ENCODE measurements at places on chromosomes 11 and 22.

DNA sequence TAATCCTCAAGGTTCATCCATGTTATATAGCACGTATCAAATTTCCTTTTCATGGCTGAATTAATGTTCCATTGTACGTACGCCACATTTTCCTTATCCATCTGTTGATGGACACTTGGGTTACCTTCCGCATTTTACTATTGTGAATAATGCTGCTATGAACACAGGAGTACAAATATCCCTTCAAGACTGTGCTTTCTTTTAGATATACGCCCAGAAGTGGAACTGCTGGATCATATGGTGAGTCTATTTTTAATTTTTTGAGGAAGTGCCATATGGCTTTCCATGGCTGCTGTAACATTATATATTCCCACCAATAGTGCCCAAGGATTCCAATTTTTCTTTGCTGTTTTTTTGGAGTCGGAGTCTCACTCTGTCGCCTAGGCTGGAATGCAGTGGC lies 6.0 kb downstream of the MRPL40 start:
- DNase-seq, result no peak

- no peak for DNase-seq
Observed at GRCh38 chr22:17135153-17135760, 14.1 kb upstream of the TMEM121B start.

GRCh38 chr22:50169181-50169759 lies 1.3 kb upstream of the PANX2 start:
- DNase-seq, result no peak

GRCh38 chr11:2105511-2105910 lies 33.7 kb downstream of the IGF2 start:
- no peak for DNase-seq

DNA sequence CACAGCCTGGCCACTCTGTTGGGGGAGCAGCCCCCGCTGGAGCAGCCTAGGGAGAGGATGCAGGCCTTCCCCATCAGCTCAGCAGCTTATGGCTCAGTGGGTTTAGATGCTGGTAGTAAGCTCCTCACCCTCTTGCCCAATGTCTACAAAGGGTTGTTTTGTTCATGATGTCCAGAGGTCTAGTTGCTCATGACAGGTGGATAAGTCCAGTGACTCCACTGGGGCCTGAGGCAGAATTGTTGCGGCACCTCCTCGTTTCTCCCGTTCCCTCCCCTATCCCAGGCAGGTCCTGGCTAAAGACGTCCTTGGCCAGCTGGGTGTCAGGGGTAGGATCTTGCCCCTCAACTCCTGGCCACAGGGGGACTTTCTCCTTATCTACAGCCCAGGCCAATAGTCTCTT lies 233.5 kb upstream of the B3GAT1 start:
- no peak for DNase-seq

DNA sequence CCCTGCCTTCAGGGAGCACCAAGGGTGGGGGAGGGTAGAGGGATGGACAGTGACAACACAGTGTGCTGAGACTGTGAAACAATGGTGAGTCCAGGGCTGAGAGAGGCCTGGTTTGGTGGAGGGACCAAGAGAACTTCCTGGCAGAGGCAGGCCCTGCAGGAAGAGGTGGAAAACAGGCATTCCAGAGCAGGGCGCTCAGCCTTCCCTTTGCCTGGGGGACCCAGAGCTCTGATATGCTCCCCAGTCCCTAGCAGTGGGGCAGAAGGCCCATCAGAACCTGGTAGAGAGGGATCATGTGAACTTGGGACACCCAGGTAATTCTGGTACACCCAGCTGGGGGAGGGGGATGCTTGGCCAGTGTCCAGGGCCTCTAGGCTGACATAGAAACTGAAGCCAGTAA lies 17.2 kb upstream of the UVRAG start:
- DNase-seq, result peak; percentile 53

DNA sequence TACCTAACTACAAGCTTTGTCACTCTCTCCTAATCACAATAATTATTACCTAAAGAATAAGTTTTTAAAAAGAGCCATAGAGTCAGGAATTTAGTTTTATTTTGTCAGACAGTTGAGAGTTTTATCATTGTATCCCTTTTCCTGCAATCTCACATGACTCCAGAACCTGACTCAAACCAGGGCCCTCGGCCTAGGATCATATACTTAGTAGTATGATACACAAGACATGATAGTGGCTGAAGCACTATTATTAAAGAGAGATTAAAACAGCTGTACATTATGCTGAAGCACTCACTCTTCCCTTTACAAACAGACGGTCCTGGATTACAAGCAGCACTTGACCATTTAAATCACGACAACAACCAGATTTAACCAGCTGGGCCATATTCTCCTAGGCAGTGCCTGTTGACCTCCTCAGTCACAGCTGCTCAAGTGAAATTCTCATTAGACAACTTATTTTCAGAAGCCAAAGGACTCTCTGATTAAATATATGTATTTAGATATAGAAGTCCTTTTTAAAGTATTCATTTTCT lies 44.0 kb downstream of the SOX6 start:
- no peak for DNase-seq

DNA sequence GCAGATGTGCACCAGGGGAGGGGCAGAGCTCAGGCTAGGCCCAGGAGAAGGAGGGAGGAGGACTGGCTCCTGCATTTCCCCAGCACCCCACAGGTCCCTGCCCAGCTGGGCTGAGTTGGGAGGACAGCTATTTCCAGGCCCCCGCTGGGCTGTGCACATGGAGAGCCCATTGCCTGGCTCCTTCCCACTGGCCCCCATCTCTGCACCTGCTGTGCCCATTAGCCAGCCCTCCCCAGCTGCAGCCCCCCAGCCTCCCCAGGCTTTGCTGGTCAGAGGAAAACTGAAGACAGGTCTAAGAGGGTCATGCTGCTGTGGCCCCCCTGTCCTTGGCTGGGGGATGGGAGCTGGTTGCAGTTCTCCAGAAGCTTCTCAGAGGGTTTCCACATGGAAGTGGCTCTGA lies 81.8 kb upstream of the SHANK2 start:
- DNase-seq, result no peak

GRCh38 chr22:26650722-26651421 lies 6.5 kb upstream of the MIAT start:
- no peak for DNase-seq

- DNase-seq, result no peak
Observed at GRCh38 chr11:115303929-115304531, 200.2 kb downstream of the CADM1 start.

DNA sequence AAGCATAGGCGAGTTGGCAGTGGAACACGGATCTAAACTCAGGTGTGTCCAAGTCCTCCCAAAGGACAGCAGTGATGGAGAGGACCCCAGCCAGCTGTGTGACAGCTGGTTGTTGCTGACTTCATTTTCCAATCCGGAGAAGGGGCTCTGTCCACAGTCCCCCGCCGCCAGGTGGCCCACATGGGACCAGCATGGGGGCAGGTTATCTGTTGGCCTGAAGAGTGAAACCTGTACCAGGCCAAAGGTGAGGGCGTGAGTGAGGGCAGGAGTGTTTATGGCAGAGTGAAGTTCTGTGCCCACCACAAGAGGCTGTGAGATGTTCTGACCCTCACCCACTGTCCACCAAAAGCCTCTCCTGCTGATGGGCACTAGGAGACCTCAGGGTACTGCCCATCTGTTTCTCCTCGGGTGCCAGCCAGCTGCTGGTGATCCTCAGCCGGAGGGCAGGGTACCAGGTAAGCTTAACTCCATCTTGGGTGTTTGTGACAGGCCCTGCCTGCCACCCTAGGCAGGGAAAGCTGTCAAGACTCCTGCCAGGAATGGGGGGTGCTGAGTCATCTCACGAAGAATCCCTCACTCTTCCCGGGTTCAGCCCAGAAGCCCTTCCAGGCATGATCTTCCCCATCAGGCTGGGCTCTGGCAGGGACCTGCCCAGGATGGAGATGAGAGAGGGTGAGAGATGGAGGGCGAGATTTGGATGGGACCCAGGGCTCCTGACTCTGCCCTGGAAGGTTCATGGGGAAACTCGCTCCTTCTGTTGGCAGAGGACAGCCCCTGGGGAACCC lies 15.5 kb upstream of the TAB1 start:
- DNase-seq, result peak; percentile 42

DNA sequence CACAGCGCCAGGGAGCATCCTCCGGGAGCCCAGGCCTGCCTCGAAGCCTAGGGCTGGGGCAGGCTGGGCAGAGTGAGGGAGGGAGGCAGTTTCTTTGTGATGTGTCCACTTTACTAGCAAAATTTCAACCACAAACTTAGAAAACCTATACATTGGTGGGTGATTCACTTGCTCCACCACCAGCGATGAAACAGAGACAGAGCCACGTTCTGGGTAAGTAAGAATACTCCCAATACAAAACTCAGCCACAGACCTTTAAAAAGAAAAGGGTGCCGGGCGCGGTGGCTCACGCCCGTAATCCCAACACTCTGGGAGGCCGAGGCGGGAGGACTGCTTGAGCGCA lies 22.3 kb downstream of the CDKN1C start:
- no peak for DNase-seq

GRCh38 chr22:20243537-20244249 lies 24.4 kb downstream of the RTN4R start:
- peak; percentile 96 for DNase-seq

GRCh38 chr11:45169310-45170072 lies 23.1 kb downstream of the PRDM11 start:
- DNase-seq, result no peak

GRCh38 chr11:81222491-81222890 lies 1511.2 kb downstream of the FAM181B start:
- DNase-seq, result no peak

GRCh38 chr11:3227568-3228444 lies 4.4 kb downstream of the MRGPRE start:
- DNase-seq, result no peak

DNA sequence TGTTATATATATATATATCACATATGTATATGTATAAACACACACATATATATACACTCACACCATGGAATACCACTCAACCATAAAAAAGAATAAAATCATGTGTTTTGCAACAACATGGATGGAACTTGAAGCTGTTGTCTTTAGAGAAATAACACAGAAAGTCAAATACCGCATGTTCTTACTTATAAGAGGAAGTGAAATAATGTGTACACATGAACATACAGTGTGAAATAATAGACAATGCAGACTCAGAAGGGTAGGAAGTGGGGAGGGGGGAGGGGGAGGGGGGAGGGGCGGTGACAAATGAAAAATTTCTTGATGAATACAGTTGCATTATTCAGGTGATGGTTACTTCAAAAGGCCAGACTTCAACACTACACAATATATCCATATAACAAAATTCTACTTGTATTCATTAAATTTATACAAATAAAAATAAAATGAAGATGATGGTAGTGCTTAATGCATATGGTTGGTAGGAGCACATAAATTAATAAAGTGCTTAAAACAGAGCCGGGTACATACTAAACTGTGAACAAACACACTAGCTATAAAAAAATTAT lies 5.8 kb upstream of the OR5B2 start:
- no peak for DNase-seq

DNA sequence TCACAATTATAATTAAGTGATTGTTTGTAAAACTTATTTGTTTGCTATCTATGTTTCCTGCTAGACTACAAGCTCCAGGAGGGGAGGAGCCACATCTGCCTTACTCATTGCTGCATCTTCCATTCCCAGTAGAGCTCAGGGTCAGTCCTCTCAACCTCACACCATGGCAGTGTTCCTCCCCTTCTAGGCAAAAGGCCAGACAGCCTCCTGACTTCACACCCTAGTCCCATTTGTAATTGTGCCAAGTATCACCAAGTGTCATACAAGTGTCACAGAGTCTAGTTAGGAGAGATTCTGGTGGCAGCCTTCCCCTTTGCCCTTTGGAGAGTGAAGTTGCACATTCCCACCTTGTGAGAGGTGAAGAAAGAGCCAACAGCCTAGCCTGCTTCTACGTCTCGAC lies 490.4 kb downstream of the INSC start:
- DNase-seq, result no peak

DNA sequence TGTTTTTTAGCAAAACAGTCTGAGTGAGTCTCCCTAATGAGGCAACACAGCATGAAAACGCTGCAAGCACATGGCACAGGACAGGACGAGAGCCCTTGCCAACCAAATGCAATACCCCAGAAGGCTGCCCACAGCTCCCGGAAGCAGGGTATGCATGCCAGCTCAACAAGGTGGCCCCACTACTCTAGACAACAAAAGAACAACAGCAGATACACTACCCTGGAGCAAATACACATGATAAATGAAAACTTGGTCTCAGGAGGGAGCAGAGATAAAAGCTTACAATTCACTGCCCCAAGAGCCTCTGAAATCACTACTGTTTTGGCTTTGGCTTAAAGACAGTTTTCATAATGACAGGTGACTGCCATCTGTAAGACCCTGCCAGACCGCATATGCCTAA lies 785.4 kb upstream of the API5 start:
- DNase-seq, result no peak

DNA sequence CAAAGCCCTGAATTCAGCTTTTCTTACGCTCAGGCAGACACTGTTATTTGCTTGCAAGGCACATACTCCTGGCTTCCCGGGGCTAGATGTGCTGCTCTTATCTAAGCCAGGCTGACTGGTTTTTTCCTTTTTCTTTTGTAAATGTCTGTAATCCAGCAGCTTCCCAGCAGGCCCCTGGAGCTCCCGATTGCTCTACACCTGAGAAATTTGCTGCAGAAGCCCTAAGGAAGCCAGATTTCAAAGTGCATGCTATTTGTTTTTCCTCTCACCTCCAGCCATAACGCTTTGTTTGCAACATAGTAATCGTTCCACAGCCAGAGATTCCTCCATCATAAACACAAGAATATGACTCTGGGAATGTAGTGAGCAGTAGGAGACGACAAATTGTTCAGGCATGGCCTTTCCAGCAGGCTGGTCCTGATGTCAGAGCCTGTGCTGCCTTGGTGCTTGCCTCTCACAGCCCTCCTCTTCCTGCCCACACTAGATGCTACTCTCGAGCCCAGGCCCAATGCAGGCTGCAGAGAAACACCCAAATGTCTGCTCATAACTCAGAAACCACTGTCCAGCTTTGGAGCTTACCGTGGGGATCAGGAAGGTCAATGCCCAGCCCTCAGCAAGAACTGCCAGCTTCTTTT lies 54.7 kb upstream of the SLC6A5 start:
- no peak for DNase-seq

- DNase-seq, result no peak
Observed at GRCh38 chr11:76181371-76181770, 24.9 kb downstream of the WNT11 start.

- no peak for DNase-seq
Observed at GRCh38 chr22:23086787-23087186, 16.5 kb downstream of the GNAZ start.

DNA sequence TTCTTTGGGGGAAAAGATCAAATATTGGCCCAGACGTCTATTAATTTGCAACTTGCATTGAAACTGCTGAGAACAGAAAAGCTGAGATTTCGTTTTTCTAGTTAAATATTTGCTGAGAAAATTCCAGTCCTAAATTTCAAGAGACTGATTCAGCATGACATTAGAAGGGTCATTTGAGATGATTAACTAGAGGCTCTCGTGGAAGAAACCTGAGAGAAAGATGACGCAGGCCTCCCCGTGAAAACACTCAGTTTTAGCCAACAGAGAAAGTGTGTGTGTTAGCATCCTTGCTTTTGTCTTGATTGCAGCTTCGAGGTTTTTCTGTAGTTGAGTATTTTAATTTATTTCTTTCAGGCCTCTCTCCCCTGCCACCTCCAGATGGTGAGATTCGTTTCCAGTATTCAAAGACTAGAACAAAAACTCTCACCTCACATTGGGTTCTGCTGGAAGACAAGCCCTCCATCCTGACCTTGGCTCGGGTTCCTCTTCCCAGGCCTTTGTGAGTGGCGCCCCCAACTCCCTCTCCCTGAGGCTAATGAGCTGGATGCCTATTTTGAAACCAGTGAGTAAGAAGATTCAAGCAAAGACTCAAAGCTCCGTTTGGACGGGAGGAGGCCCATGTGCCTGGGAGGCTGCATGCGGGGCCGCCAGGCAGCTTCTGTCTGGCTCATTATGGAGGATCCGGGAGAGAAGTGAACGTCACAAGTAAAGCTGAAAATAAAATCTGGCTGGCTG lies 52.4 kb downstream of the CELSR1 start:
- DNase-seq, result no peak
